ENCODE measurements at places on chromosomes 6 and 20.

DNA sequence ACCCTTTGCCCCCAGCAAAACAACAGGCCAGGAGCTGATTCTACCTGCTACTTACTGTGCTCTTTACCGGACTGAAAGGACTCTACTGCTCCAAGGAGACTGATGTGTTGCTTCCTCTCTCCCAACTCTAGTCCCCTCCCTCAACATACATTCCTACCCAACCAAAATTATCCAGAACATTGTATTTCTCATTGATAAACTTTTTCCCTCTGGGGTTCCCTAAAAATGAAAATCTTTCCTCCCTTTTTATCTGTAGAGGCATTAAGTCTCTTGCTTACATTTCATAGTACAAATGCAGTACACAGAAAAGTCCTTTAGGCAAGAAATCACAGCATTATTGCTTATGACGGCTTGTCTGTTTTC is 940 bp upstream of the HS3ST5 start:
- DNase-seq = no peak

GRCh38 chr6:16540804-16541752 is 220.2 kb downstream of the ATXN1 start:
- no peak for DNase-seq

- no peak for DNase-seq
These were observed 369.6 kb upstream of the MARCKS start for GRCh38 chr6:113487489-113488058.

DNA sequence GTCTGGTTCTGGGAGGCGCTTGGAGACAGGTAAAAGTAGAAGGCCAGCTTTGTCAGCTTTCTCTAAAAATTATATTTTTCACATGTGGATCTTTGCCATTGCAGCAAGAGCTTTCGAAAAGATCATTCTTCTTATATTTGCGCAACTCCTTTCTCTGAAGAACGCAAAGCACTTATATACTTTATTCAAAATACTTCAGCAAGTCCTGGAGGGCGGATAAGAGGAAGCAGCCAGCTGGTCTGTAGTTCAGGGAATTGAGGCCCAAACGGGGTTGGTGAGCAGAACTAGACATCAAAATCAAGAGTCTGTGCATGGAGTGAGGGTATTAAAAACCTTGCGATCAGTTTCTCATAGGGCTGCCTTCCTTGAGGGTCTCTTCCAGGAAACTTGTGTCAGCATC is 182.3 kb downstream of the DTNBP1 start:
- no peak for DNase-seq

DNA sequence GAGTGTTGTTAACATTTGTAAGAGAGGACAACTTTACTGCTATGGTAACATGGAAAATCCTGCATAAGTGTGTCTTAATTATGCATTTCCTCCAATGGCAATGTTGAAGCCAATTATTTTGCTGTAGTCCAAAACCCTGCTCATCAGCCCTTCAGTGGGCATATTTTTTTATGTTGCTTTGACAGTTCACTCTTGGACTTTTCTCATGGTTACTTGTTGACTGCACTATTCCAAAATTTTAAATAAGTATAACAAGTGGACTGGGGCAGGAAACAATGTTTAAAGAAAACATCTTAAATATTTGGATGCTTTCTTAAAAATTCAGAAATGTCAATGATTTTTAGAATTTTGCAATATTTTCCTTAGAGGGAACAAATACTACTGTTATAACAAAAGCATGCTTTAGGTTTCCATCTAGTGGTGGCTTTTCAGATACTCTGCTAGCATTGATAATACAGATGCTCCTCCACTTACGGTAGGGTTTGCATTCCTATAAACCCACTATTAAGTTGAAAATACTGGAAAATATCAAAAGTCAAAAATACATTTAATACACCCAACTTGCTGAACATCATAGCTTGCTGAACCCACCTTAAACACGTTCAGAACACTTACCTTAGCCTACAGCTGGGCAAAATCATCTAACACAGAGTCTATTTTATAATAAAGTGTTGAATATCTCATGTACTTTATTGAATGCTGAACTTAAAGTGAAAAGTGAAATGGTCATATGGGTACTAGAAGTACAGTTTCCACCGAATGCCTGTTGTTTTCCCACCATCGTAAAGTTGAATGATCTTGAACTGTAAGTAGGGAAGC is 86.4 kb downstream of the ADGRG6 start:
- no peak for DNase-seq

GRCh38 chr20:64189530-64189966 is 25.3 kb downstream of the MYT1 start:
- DNase-seq = no peak

DNA sequence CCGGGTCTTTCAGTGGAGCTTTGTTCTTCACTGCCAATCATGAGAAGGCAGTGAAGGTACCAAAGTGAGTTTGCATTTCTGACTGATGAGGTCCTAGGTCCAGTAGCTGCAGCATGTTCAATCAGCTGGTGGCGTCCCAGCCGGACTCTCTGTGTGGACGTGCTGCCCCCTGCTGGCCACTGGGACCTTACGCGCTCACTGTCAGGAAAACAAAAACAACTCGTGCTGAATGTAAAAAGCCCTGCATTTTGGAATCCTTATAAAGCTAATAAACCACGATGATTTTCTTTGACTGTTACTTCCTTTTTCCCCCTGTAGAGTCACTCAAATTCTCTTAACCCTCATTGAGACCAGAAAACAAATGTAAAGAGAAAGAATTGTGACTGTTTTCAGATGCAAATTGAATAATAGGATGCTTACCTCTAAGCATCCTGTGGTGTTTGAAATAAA is 4.9 kb upstream of the CD24 start:
- no peak for DNase-seq

GRCh38 chr20:52231230-52231746 is 39.7 kb upstream of the ZFP64 start:
- DNase-seq = no peak

GRCh38 chr6:105483492-105483891 is 80.6 kb upstream of the PREP start:
- no peak for DNase-seq
